ENCODE measurements at places on chromosomes 12 and 14.
A peak's percentile ranks its signal among the peaks of the same experiment; 100 is the strongest.

GRCh38 chr12:46519407-46519806 is 146.8 kb upstream of the SLC38A2 start:
- DNase-seq = no peak

- DNase-seq = no peak
Observed at GRCh38 chr12:40980427-40980961, 207.6 kb upstream of the PDZRN4 start.

DNA sequence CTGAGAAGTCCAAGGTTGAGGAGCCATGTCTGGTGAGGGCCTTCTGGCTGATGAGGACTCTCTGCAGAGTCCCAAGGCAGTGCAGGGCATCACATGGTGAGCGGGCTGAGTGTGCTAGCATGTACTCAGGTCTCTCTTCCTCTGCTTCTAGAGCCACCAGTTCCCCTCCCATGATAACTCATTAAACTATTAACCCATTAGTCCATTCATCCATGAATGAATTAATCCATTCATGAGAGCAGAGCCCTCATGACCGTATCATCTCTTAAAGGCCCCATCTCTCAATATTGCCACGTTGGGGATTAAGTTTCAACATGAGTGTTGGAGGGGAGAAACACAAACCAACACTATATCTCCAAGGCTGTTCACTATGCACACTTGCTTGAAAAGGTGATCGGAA is 83.7 kb downstream of the TMEM30B start:
- DNase-seq = no peak

DNA sequence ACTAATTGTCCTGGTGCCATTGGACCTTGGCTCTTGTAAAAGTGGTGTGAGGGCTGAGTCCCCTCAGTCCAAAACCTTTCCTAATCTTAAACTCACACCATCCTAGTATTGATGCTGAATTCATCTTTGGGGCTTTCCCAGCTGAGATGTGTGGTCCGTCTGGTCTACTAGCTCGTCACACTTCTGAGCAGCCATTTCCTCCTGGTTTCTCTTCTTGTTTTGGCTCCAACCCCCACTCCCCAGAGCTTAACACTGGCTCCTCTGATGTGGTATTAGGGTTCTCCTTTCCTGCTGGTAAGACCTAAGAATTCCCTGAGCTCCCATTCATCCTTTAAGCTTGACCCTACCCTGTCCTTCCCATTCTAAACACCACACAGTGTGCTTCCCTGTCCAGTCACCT is 900.6 kb downstream of the VRK1 start:
- peak; percentile 43 for DNase-seq

DNA sequence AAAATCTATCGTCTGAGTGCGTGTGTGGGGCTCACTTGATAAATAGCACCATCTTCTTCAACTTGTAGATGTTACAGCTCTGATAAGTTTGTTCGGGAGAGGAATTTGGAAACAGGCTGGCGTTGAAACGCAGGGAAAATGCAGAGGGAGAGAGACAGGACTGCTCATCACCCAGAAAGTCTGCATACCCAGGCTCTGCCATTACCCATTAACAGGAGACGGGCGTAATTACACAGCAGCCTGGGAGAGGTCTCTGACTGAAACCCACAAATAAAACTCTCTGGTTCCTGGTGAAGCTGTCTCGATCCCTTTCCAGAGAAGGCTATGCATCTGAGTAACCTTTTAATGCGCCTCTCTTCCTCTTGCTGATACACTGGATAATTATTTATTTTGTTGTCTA is 547.3 kb downstream of the BCL11B start:
- DNase-seq = no peak

- DNase-seq = no peak
Observed at GRCh38 chr14:45261209-45261608, 8.2 kb upstream of the MIS18BP1 start.

DNA sequence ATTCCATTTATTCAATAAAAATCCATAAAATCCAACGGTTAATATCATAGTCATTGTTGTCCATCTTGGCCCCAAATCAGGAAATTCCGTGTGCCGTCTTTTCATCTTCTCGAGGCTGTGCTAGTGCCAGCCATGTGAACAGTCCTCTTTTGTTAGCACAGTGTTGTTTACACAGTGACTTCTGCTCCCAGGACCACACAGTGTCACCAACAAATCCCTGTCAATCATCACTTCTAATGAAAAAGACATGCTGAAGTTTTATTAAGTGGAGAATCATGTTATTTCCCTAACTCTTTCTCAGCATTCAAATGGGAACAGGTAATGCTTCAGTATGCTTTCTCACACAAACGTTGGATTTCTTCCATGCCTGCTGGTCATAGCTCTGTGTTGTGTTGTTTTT is 1.9 kb upstream of the SLCO1A2 start:
- DNase-seq = no peak

DNA sequence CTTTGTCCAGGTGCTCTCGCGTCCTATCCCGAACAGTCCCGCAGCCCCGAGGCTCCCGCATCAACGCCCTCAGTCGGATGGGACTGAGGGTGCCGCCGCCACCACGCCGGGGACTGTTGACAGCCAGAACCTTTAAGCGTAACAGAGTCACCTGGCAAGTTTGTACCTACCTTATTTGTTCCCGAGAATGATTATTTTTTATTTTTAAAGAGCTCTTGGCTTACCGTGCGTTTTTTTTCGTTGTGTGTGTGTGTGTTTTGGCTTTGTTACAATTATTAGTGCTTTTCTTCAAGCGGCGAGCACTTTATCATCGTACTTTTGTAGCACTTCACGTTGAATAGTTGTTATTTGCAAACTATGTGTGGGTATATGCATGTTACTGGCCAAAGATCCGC is 463 bp downstream of the COA8 start:
- DNase-seq = no peak

GRCh38 chr12:50222275-50222783 is 55.2 kb upstream of the CERS5 start:
- no peak for DNase-seq

DNA sequence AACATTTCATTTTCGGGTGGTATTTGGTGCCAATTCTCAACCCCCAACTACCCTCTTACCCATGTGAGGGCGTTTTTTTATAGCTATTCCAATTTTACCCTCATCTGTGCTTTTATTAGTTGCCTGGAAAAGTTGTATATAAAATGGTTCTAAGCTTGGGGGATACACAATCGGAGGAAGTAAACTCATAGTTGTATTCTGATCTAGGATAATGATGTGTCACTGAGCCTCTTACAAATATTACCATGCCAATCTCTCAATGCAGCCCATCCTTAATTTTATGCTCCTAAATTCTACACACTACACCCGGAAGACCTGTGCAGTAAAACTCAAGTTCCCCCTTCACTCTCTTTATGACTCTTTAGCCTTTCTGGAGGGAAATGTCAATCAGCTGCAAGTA is 1206.5 kb upstream of the FLRT2 start:
- no peak for DNase-seq

DNA sequence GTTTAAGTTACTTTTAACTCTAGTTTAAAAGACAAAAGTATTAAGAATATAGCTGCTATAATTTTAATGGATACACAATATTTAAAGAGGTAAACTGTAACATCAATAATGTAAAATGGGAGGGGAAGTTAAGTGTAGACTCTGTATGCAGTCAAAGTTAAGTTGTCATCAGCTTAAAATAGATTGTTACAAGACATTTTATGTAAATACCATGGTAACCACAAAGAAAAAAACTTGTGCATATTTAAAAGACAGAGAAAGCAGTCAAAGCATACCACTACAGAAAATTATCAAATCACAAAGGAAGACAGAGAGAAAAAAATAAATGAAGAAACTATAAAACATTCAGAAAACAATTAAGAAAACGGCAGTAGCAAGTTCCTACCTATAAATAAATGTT is 73.3 kb downstream of the CEP128 start:
- no peak for DNase-seq

- DNase-seq = peak; percentile 44
Observed at GRCh38 chr12:57240066-57240921, 10.7 kb downstream of the STAC3 start.

DNA sequence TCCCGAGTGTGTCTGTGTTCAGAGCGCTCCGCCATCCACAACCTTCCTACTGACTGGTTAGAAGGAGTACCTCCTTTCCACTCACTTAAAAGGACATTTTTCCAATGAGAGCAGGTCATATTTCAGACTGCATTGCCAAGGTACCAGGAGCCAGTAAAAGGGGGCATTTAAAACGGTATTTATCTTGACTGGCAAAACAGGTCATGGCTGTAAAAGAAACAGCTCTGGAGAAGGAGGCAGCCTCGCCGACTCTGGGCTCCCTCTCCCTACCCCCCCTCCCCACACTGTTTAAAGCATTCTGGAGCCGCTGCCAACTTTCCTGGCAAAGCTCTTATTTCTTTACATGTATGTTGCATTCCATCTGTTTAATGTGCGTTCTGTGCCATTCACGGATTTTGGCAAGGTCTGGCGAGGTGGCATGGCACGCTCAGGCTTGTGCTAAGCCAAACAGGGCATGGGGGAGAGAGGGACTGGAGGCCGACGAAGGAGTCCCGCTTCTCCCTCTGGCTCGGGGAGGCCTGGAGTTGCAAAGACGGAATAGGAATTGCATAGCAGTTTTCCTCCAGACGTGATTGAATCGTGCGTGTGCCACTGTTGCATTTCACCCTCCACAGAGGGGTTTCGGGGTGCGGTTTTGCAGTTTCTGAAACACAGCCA is 41.2 kb upstream of the MED13L start:
- no peak for DNase-seq

DNA sequence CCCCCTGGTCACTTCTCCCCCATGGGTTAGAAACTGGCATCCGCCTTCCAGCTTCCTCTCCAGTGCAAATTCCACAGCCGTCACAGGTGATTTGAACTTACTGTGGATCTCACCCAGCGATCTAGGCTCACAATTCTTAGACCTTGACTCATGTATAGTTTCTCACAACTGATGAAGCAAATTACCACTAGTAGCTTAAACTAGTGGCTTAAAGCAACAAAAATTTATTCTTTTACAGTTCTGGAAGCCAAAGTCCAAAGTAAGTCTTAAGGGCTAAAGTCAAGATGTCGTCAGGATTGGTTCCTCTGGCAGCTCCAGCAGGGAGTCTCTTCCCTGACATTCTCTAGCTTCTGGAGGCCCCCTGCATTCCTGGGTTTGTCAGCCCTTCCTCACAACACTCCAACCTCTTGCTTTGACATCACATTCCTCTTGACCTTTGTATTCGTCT is 117.4 kb downstream of the KTN1 start:
- DNase-seq = no peak

DNA sequence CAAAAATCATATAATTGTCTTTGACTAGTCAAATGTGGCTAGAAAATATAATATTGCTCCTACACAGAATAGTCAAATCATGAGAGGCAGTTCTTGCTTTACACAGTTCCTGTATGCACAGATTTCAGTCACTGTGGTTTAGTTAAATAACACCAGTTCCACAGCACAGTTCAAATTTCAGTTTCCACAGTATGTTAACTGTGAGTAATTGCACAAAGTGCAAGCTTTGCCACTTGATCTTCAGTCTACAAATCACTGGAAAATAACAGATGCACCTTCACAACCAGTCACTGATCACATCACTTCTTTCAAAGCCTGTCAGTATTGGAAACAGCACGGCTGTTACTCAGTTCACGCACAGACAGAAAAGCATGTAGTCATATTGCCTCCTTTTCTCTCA is 38.7 kb downstream of the KCNH5 start:
- DNase-seq = no peak

- DNase-seq = no peak
Observed at GRCh38 chr12:13891902-13892301, 89.5 kb downstream of the GRIN2B start.

DNA sequence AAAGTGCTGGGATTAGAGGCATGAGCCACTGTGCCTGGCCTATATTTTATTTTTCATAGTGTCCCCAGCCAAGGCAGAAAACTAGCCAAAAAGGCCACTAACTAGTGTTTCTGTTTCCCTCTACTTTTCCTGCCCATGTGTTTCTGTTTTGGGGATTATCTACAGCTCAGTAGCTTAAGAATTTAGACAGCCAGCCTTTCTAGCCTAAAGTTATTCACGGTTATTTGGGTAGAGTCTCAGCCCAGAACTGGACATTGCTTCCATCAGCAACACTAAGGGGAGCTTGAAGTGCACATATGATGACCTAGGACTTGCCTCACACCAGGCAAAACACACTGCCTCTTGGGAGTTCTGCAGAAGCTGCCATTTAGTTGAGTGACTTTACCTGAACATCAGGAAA is 17.9 kb downstream of the PROX2 start:
- no peak for DNase-seq

- DNase-seq = no peak
Observed at GRCh38 chr12:118044577-118044976, 16.4 kb downstream of the WSB2 start.

DNA sequence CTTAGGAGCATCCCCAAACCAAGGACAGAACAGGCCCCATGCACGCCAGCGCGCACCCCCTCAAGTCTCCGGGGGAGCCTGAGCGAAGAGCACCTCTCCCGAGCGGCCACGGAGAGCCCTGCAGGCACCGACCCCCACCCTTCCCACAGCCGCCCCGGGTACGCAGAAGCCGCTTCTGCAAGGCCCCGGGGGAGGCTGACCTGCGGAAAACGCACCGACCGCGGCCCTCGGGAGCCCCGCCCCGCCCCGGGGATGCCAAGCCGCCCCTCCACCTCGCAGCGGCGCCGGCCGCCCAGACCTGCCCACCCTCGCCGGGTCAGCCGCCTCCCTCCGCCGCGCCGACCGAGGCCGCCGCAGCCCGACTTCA is 385 bp downstream of the CAPRIN2 start:
- DNase-seq = no peak

DNA sequence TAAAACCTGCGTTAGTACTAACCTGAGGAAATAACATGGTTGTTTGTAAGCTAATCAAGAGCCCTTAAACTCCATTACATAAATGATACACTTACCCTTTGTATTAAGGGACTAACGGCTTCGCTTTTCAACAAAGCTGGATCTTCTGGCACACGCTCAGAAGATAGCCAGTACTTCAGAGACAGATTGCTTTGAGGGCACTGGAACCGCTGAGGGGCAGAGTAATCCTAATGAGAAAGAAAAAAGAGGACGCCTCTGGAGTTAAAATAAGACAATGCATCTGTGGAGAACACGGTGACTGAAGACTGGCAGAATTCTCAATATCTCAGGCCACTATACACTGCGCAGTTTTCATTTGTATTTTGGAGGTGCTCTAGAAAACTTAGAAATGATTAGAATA is 1.5 kb upstream of the KTN1 start:
- no peak for DNase-seq

DNA sequence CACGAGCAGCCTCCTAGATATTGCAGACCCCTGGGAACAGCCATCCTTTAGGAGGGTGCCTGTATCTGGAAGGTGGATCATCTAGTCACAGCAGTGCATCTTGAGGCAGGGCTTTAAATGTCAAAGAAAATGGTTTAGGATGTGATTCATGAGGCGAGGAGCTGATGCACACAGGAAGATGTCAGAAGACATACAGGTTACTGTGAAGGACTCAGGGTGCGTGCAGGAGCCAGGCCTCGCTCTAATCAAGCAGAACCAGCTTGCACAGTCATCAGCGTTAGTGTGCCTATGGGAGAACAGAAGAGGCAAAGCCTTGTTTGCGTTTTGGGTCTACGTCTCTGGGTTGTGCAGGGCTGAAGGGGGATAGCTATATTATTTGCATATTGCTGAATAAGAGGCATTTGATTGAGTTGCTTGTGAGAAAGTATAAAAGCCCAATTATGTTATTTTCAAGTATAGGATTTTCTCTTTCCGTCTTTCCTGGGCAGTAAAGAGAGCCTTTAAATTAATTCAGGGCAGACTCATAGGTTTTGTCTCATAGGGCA is 77.3 kb upstream of the RPH3A start:
- DNase-seq = no peak

All from central memory CD8-positive, alpha-beta T cell (primary cell).